AG08396 (cell line): ENCODE measurements at places on chromosomes 13 and 19.

- DNase-seq: no peak
These were observed 5.4 kb upstream of the JSRP1 start for GRCh38 chr19:2261438-2262172.

- peak; percentile 74 for DNase-seq
These were observed 21.3 kb downstream of the HCN2 start for GRCh38 chr19:610801-611480.

- no peak for DNase-seq
These were observed 93.7 kb downstream of the RBM26 start for GRCh38 chr13:79312340-79312855.

GRCh38 chr13:24249624-24250023, 59.8 kb upstream of the C1QTNF9 start:
- DNase-seq: no peak

- DNase-seq: no peak
These were observed 174.8 kb downstream of the KDM4B start for GRCh38 chr19:5143471-5144411.

- DNase-seq: no peak
These were observed 42.8 kb upstream of the SLC46A3 start for GRCh38 chr13:28761586-28761985.

GRCh38 chr19:34067861-34068271, 104.4 kb upstream of the LSM14A start:
- peak; percentile 58 for DNase-seq

- no peak for DNase-seq
These were observed 70.5 kb downstream of the ZNF568 start for GRCh38 chr19:36986601-36987000.

DNA sequence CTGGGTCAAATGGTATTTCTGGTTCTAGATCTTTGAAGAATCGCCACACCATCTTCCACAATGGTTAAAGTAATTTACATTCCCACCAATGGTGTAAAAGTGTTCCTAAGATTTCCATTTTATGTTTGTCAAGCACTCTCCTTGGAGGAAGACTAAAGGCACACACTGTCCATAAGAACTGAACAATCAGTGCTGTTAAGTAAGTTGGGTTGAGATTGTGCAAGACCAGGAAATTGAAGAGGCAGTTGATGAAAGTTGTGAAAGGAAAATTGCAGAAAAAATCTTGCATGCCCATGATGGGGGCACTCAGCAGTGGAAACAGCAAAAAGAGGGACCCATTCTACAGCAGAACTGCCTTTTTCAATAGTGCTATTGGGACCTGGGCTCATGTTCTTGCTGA, 323.6 kb downstream of the DLEU7 start:
- DNase-seq: no peak

DNA sequence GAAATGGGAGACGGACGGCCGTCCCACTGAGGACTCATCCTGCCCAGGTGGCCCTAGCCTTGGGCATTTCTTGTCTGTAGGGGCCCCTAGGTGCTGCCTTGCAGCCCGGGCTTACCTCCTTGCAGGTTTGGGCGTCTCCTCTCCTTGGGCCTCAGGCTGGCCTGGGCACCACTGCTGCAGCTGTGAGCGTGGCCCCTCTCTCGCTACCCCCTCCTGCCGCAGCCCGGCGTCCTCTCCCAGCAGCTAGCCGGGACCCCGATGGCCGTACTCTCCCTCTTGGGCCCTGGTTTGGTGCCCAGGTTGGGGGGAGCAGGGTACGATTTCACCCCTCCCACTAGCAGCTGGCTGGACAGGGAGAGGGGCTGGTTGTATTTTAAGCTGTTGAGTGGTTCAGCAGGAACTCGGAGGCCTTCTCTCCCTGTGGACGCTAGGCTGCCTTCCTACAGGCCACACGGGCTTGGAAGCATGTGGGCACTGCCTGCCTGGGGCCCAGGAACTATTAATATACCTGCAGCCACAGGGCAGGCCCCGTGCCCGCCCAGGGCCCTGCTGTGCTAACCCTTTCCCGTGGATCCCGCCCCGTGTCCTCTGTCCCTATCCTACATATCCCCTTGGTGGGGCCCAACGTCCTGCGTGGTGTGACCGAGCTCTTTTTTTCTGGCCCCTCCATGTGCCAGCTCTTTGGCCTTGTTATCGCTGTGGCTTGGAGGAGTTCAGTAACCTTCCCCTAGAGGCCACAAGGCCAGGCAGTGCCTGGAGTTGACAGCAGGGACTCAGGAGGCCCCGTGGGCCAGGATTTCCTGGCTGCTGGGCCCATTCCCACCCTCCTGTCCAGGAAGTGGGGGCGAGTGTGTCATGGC, 11.7 kb downstream of the NDUFB7 start:
- no peak for DNase-seq

- peak; percentile 78 for DNase-seq
These were observed 2.5 kb upstream of the KEAP1 start for GRCh38 chr19:10505583-10506229.

DNA sequence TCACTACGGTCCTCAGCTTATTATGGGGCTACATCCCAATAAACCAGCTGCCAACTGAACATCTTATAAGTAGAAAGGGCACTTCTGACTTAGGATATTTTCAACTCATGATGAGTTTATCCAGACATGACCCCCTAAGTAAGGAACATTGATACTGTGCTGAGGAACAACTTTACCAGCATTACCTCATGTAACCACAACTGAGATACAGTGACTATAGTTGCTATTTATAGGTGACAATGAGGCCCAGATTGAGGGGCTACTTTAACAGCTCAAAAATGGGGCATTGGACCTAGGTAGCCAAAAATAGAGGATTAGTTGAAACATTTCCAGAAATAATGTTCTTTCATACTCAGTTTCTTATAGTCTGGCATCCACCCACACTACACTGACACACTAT, 26.8 kb downstream of the SKA3 start:
- no peak for DNase-seq

GRCh38 chr13:33069365-33069764, 53.1 kb downstream of the KL start:
- DNase-seq: no peak

DNA sequence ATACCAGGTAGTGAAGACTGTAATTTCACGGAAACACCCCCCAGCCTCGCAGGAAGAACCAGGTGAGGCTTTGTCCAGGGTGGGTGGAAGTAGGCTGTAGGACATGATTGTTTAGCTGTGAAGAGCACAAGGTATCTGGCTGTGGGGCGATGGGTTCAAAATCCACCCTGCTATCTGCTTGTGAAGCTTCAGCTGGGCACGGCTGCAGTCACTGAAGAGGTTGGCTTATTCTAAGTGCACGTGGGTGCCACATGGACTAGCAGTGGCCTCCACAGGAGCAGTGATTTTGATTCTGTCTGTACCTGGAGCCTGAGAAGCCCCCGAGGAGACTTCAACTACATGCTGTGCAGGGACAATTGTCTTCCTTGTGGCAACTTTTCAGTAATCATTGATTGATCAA, 254.1 kb downstream of the FGF9 start:
- no peak for DNase-seq

- peak; percentile 85 for DNase-seq
These were observed 65.1 kb upstream of the GTF3A start for GRCh38 chr13:27359199-27359821.

GRCh38 chr19:13091400-13092157, 11.1 kb downstream of the LYL1 start:
- peak; percentile 75 for DNase-seq

GRCh38 chr13:62625214-62625881, 1209.7 kb upstream of the PCDH20 start:
- no peak for DNase-seq

DNA sequence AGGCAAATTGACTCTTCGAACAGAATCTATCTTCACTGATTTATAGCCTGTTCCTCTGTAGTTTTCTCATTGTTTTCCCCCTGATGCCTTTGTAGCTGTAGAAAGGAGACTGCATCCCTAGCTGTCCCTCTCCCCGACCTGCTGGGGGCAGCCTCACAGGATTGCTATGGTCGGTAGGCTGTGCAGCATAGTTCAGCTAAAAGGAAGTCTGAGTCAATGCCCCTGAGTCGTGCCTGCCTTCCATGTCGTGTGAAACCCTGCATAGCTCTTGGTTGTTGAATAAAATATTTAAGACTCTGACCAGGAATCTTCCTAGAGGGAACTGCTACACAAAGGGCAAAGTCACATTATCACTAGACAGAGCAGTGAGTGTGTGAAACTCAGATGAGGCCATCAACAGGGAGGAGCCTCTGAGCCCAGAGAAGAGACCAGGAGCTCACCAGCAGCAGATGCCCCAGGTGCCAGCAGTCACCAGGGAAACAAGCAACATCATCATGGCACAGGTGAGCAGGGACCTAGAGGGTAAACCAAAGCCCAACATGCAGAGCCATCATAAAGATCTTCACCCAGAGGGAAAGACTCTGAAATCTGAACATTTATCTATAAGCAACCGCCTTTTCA, 108.4 kb upstream of the NBEA start:
- no peak for DNase-seq

DNA sequence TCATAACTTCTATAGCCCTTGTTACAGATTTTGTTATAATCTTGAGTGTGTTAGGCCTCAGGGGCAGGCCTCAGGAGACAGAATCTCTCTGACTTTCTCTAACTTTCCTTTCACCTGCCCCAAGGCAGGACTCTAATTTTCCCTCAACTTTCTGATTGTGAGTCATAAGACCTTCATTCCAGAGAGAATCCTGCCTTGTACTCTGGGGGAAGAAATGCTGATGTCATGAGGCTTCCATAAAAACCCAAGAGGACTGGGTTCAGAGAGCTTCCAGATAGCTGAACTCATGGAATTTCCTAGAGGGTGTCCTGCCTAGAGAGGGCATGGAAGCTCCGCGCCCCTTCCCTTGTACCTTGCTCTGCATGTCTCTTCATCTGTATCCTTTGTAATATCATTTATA, 5.3 kb upstream of the KBTBD6 start:
- no peak for DNase-seq

- no peak for DNase-seq
These were observed 21.6 kb downstream of the CPAMD8 start for GRCh38 chr19:17005000-17005399.

DNA sequence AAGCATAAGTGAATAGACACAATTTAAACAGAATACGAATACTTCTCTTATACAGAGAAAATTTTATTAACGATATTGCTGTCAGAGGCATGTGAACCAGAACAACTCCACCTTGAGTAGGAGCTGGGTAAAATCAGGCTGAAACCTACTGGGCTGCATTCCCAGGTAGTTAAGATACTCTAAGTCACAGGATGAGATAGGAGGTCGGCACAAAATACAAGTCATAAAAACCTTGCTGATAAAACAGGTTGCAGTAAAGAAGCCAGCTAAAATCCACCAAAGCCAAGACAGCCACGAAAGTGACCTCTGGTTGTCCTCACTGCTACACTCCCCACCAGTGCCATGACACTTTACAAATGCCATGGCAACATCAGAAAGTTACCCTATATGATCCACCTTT, 49.2 kb upstream of the TRPC4 start:
- DNase-seq: no peak

DNA sequence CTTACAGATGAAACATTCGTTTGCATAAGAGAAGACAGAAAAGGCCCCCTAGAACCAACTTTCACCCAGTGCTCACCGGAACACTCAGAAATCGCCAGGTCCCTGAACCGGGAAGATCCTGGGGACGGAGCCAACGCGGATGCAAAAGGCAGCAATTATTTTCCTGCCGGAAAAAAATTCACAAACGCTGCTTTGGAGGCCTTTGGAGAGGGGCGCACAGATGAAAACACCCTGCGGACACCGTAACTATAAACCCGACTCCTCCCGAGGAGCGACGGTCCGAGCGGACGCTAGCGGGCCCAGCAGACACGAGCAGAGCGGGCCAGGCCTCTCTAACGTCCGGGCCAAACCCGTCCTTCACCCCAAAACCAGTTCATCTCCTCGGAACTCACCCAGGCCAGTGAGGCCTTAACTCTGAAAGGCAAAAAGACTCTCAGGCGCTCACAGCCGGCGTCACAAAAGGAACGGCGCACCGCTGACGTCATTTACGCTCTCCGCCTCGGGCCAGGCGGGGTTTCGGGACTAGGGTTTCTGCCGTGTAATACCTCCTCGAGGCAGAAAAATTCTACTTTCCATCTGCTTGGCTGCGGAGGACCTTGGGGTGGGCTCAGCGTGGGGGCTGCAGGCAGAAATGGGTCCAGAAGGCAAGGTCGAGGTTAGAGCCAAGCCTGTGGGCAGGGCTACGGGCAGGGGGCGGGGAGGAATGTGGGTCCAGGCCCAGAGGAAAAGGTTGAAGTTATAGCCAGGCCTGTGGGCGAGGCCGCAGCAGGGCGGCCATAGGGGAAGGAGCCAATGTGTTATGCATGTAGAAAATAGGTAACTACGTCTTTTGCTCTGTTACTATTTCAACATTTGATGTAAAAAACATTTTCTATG, at the start of gene ZNF426:
Gene ZNF426, minus strand, starts transcription at position 463 of the 876 bp plus-strand sequence. CDS start 2,413 bp downstream, outside the sequence.
- DNase-seq: peak; percentile 93

DNA sequence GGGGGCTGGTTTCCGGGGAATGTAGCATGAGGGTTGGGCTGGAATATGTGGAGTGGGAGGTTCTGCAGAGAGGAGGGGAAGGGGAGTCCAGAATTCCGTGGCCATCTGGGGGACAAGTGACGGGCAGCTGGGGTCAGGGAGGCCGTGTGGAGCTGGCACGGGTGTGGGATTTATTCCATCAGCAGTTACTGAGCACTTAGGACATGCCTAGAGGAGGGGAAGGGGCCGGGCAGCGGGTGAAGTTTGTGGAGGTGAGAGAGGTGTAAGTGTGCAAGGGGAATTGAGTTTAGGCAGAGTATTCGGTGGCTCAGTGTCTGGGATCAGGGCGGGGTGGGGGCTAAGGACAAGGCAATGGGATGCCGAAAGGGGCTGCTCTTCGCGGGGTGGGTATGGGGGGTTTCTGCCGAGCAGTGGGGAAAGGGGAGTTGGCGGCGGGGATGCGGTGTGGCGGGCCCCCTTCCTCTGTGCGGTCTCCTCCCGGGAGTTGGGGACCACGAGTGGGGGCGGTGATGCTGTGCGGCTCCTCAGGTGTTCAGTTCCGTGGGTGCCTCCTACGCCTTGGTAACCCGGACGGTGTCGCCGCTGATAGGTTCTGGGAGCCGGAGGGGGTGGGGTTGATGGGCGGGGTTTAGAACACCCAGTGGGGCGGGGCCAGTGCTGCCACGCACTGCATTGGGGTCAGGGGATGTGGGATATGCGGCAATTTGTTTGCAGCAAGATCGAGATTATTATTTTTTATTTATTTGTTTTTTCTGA, 5.4 kb downstream of the CCDC61 start:
- no peak for DNase-seq

- no peak for DNase-seq
These were observed 151.3 kb upstream of the UQCRFS1 start for GRCh38 chr19:29364224-29364726.

GRCh38 chr19:6362351-6362801, 1.0 kb downstream of the CLPP start:
- DNase-seq: no peak
